ENCODE measurements at places on chromosomes 6 and 20. TPM values are rescaled to one million over a fixed set of nuclear protein-coding genes. Genes with fewer than 3 reads are reported as not detected.

- DNase-seq, result no peak
These were observed 8.7 kb downstream of the GPX6 start for GRCh38 chr6:28506807-28507475.

DNA sequence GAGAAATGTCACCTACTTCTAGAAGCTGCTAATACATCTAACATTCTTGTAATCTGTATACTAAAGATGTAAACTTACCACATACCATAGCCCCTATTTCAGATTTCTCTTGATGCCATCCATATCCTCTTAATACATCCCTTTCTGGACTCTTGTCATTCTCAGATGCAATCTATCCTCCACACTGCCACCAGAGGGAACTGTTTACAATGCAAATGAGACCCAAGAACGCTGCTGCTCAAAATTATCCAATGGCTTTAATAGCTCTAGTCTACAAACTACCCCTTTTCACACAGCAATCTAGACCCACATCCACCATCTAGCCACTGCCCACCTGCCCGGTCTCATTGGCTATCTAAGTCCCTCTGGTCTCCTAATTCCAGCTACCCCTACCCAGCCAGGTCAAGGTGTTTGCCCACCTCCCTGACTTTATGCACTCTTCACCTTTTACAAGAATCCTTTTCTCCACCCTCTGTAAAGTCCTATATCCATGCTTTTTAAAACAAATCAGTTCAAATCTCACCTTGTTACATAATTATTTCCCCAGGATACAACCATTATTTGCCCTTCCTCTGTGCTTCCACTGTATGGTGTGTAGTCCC is 14.8 kb downstream of the FAXC start:
- no peak for DNase-seq

DNA sequence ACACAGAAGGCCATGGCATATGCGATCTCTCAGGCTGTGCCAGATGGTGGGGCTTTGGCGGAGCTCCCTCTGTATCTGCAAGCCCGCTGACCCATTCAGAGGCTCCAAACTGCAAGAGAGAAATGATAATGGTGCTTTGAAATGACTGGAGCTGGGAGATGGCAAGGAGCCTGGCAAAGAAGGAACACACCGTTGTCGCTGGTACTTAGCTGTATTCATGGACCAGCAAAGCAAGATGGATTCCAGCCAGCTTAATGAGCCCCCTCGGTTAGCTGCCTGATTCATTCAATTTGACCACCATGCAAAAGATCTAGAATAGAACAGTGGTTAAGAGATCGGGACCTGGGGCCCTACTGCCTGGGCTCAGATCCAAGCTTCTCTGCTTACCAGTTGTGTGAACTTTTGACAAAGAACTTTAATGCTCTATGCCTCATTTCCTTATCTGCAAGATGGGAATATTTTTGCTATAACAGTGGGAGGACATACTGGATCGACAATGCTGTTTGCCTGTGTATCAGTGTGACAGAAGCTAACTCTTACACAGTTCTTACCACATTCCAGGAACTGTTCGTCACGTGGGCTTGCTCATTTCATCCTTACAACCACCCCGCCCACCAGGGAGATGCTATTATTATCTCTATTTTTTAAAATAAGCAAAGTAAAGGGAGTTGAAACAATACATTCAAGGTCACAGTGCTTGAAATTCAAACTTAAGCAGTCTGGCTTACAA is 317.8 kb upstream of the SULF2 start:
- no peak for DNase-seq

GRCh38 chr20:37430778-37431460 is 85.0 kb downstream of the SRC start:
- DNase-seq, result no peak

- DNase-seq, result no peak
These were observed 102.7 kb downstream of the KCNQ5 start for GRCh38 chr6:72724545-72724944.

DNA sequence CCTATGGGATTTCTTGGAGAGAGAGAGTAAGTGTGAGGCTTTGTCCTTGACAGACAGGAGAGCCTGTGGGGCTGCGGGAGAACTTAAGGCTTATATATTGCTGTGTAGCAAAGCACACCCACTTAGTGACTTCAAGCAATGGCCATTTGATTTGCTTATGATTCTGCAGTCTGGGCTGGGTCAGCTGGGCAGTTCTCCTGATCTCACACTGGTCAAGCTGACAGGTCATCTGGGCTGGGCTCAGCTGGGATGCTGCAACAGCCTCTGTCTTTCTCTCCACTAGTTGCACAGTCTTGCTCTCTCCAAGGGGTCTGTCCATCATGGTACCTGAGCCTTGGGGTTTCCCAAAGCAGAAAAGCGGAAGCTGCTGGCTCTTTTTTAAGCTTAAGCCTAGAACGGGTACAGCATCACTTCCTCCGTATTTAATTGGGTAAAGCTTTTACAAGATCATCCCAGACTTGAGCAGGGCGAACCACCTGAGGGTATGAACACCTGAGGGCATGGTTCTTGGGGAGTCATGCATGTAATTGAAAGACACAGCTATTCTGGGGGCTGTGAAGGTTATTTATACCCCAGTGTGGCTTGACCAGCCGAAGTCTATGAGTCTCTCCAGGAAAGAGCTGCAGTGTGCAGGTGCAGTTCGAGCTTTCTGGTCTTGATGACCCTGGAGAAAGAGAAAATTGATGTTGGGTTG is 13.3 kb upstream of the GGTLC1 start:
- DNase-seq, result no peak

- no peak for DNase-seq
These were observed 24.2 kb downstream of the CGA start for GRCh38 chr6:87070741-87071140.

DNA sequence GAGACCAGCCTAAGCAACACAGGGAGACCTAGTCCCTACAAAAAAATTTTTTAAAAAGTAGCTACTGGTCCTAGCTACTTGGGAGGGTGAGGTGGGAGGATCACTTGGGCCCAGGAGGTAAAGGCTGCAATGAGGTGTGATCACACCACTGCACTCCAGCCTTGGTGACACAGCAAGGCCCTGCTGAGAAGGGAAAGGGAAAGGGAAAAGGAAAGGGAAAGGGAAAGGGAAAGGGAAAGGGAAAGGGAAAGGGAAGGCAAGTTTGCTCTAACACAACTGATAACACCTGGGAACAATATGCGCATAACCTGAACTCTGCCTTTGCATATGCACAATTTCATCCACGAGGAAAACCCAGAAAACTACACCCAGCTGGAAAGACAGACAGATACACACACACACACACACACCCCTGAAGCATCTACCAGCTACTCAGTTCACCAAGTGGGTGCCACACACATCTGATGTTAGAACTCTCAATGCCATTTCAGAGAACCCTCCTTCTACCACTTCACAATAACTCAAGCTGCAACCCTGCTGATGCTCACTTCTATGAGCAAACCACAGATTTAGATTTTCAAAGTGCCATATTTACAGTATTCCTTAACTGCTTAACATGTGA is 19.1 kb downstream of the B4GALT5 start:
- no peak for DNase-seq

GRCh38 chr6:2626401-2626800 is 124.3 kb downstream of the MYLK4 start:
- DNase-seq, result no peak

DNA sequence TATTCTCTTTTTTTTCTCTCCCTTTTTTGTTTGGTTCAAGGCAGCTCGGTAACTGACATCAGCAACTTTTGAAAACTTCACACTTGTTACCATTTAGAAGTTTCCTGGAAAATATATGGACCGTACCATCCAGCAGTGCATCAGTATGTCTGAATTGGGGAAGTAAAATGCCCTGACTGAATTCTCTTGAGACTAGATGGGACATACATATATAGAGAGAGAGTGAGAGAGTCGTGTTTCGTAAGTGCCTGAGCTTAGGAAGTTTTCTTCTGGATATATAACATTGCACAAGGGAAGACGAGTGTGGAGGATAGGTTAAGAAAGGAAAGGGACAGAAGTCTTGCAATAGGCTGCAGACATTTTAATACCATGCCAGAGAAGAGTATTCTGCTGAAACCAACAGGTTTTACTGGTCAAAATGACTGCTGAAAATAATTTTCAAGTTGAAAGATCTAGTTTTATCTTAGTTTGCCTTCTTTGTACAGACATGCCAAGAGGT is 10.6 kb downstream of the HEY2 start:
- DNase-seq, result no peak

DNA sequence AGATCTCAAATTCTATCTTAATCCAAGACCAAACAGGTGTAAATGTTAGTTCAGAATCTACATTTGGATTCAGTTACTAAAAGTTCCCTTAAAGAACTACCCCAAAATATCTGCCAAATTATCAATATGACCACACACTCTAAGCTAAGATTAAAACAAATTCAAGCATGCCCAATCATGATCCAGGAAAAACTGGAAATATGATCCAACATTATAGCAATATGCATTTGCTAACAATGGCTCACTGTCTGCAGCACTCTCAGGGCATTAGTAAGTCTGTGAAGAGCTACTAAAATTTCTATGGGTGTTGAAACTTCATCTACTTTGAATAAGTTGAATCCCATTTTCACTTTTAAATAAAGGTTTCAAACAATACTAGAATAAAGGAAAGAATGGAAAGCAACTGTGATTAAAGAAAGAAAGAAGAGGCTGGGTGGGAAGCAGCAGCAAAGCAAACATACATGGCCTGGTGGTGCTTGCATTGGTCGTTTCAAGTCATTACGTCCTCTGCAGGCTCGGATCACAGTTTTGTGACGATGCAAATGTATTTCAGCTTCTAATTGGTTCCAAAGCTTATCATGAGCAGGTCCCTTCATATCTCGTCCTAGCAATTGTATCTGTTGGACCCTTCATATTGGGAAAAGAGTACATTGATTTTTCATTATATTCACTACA is 29.2 kb downstream of the GOPC start:
- no peak for DNase-seq

The NKX2-4 gene
- total RNA-seq, result not detected

The SLC26A8 gene
- not detected for total RNA-seq

The SSTR4 gene
- total RNA-seq, result not detected

The RNF182 gene
- total RNA-seq, result 2.8 TPM

The TREM2 gene
- not detected for total RNA-seq

The SPDEF gene
- 1.6 TPM for total RNA-seq

The FNDC11 gene
- 0.52 TPM for total RNA-seq

The NMBR gene
- total RNA-seq, result 0.22 TPM

The CRISP3 gene
- total RNA-seq, result 120 TPM

The PABPC1L gene
- 57.4 TPM for total RNA-seq

The BPIFB4 gene
- total RNA-seq, result not detected
